Activated CD4-positive, alpha-beta memory T cell treated with anti-CD3 and anti-CD28 coated beads for 36 hours (primary cell): ENCODE measurements at places on chromosomes 2 and 18. TPM values are rescaled to one million over a fixed set of nuclear protein-coding genes. Genes with fewer than 3 reads are reported as not detected.
A peak's percentile ranks its signal among the peaks of the same experiment; 100 is the strongest.

DNA sequence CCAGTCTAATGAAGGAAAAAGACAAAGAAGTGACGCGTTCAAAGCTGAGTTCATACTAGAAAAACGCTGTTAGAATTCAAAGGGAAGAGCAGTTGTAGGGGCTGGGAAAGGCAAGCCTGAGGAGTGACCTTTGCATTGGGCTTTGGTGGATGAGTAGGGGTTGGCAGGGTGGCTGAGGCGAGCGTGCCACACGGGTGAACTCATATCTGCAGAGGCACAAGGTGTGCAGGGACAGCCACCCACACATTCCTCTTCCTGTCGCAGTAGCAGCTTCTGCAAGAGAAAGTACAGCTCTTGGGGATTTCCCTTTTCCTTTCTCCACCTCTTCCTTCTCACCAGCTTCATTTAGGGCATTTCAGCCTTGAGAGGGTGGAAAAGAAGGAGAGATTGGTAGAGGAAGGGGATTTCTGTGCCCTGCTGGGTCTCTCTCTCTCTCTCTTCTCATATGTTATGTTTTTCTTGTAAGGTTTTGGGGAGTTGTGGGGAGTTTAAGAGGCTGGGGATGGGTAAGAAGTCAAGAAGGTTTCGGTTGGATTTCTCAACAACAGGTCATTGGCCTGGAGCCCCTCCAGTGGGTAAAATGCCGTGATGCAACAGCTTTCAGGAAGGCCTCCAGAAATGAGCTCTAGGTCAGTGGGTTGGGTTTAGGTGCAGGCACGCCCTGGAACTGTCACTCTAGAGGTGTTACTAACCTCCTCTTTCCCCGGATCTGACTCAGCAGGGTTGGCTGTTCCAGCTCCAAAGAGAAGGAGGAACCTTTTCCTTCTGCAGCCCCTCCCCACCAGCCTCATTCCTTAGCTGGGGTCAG, 40.1 kb downstream of the ODC1 start:
- peak; percentile 85 for DNase-seq

GRCh38 chr18:36349552-36349951, 52.0 kb downstream of the FHOD3 start:
- DNase-seq = no peak

- no peak for DNase-seq
These were observed 5.6 kb upstream of the ESPNL start for GRCh38 chr2:238094438-238095022.

- no peak for DNase-seq
These were observed 25.8 kb upstream of the SRD5A2 start for GRCh38 chr2:31606509-31606908.

- no peak for DNase-seq
These were observed 524.0 kb downstream of the CMPK2 start for GRCh38 chr2:6341588-6342129.

DNA sequence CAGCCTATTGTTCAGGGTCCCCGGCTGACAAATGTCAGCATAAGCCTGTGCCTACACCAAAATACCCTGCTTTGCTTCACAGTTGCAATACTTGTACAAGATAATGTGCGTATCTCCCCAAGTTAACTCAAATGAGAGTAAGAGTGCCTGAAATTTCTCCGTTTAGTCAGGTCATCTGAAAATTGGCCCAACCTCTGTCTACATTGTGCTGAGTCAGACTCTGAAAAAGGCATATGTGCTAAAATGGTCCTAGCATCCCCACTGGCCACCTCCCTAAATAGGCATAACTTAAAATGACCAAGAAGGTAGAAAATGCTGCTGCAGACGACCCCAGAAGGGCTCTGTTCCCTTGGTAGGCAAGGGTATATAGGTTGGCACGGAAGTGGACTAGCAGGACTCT, 1653.8 kb upstream of the DDX18 start:
- no peak for DNase-seq

DNA sequence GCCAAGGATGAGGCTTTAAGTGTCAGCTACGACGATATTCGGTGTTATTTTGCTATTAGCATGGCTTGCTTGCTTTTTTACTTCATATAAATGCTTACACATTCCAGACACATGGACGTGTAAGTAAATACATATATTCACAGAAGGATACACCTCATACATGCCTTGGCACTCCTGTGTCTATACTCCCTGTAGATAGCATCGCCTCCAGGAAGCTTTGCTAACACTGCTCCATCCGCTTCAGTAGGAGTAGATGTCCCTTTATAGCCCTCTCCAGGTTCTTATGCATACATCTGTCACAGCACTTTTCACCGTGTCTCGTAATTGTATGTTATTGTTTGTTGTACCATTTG, 27.5 kb upstream of the KCTD1 start:
- DNase-seq = no peak

DNA sequence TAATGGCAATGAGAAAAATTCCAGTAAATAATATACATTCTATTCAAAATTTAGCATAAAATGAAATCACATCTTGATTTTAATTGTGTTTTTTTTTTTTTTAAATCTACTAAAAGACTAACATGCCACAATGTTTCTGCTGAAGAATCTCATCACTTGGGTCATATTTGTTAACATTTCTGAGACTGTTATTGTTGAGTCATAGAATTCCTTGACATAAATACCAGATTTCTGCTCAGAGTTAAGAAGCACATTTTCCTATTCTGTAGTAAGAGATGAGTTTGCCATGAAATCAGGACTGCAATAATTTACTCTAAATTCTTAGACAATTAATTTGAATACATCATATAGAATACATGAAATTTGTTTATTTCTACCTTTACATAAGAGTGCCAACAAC, 154.9 kb upstream of the KYNU start:
- no peak for DNase-seq

DNA sequence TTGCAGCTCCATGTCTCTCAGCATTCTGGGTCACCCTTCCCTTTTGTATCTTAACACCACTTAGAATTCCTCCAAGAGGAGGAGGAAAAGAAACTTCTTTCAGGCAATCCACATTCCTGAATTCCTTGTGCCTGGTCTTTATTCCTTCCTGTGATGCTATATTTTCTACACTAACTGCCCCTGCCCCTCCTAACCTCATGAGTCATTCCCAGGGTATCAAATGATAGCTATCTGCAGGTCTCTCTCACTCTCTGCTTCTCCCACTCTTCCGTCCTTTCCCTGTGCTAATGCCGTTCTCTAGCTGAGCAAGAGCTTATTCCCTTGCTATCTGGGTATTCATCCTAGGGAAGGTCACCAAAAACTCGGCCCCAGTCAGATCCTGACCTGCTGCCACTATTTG, 395.0 kb upstream of the TCF4 start:
- no peak for DNase-seq

DNA sequence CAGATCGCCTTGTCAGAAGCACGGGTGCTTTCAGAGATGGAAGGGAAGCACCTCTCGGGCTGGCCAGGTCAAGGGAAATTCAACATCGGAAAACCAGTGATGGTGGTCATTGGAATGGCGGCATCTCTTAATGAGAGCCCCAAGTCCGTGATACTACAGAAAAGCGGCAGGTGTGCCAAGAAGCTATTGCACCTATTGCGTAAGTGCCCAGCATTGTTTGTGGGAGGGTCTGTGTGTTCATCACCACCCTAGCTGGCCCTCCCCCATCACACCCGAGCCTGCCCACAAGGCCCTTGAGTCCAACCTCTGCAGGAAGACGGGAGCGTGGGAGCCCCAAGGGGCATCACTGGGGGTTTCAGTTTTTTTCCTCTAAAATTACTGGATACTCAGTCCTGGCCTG, 100.7 kb downstream of the DGKD start:
- DNase-seq = no peak

PNO1 gene
- total RNA-seq = 16.4 TPM

CYP27A1 gene
- total RNA-seq = not detected

ABCB11 gene
- total RNA-seq = not detected
